ENCODE measurements at places on chromosomes 16 and 17. TPM values are rescaled to one million over a fixed set of nuclear protein-coding genes. Genes with fewer than 3 reads are reported as not detected.

The SGCA gene
- polyA plus RNA-seq = 2.2 TPM

GRCh38 chr17:17079761-17080160, 37.5 kb downstream of the MPRIP start:
- peak; percentile 28 for DNase-seq

DNA sequence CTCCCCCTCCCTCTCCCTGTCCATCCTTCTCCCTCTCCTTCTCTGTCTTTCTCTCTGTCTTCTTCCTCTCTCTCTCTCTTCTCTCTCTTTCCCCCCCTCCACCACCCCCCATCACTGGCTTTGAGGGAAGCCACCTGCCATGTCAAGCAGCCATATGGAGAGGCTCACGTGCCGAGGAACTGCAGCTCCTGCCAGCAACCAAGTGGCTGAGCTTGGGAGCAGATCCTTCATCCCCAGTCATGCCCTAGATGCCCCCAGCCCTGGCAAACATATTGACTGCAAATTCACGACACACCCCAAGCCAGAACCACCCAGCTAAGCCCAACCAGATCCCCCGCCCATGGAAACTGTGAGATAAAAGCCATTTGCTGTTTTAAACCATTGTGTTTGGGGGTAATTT, 40.9 kb upstream of the RBFOX3 start:
- peak; percentile 45 for DNase-seq

GRCh38 chr17:82613283-82614094, 34.8 kb downstream of the WDR45B start:
- no peak for DNase-seq

The C16orf92 gene
- not detected for polyA plus RNA-seq

DNA sequence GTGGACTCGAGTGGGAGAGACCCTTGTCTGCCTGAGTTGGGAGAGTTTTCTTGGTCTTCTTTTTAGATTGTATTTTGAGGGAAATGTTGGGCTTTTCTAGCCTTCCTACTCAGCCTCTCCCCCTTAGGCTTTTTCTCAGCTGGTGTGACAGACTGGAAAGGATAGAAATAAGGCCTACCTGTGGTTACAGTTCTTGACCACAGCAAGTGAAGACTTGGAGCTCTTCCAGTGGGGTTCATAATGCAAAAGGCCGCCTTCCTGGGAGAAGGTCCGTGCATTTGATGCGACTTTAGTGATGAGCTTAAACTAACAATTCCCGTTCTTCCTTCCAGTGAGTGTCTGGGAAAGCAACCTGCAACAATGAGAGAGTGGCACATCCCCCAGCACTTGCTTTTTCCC, 56.8 kb downstream of the B9D1 start:
- DNase-seq = no peak

DNA sequence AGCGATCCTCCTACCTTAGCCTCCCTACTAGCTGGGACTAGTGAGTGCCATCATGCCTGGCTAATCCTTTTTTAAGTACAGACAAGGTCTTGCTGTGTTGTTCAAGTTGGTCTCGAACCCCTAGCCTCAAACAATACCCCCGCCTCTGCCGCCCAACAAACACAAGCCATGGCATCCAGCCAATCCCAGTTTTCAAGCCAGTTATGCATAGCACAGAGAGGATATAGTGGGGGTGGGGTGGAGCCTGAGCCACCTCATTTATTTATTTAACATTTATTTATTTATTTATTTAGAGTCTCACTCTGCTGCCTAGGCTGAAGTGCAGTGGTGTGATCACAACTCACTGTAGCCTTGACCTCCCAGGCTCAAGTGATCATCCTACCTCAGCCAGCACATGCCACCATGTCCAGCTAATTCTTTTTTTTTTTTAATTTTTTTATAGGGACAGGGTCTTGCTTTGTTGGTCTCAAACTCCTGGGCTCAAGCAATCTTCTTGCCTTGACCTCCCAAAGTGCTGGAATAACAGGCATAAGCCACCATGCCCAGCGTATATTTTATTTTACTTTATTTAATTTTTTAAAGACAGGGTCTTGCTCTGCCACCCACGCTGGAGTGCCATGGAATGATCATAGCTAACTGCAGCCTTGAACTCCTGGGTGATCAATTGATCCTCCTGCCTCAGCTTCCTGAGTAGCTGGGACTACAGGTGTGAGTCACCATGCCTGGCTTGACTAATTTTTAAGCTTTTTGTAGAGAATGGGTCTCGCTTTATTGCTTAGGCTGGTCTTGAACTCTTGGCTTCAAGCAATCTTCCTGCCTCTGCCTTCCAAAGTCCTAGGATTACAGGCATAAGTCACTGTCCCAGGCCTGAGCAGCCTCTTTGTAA, 26.2 kb upstream of the KLHL11 start:
- no peak for DNase-seq

GRCh38 chr17:83064021-83064731, 15.2 kb upstream of the METRNL start:
- DNase-seq = no peak

The NAGS gene
- polyA plus RNA-seq = 1.7 TPM

The ITGB3 gene
- polyA plus RNA-seq = 9.4 TPM

- no peak for DNase-seq
Observed at GRCh38 chr16:67082891-67083290, 26.9 kb upstream of the PHAF1 start.

GRCh38 chr17:28078341-28079229, 36.1 kb downstream of the NLK start:
- DNase-seq = no peak

DNA sequence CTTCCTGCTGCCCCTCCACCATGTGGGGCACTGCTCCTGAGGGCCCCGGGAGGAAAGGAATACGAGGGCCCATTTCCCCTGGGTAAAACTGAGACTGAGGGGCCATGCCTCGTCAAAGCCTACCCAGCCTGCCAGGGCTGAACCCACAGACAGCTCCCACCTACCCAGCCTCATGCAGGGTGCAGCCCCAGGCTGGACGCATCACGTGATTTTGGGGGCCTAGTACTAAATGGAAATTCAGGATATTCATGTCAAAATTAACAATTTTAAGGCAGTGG, 3.4 kb upstream of the OSGIN1 start:
- no peak for DNase-seq

- DNase-seq = no peak
Observed at GRCh38 chr17:29347831-29348629, 42.1 kb upstream of the TAOK1 start.

DNA sequence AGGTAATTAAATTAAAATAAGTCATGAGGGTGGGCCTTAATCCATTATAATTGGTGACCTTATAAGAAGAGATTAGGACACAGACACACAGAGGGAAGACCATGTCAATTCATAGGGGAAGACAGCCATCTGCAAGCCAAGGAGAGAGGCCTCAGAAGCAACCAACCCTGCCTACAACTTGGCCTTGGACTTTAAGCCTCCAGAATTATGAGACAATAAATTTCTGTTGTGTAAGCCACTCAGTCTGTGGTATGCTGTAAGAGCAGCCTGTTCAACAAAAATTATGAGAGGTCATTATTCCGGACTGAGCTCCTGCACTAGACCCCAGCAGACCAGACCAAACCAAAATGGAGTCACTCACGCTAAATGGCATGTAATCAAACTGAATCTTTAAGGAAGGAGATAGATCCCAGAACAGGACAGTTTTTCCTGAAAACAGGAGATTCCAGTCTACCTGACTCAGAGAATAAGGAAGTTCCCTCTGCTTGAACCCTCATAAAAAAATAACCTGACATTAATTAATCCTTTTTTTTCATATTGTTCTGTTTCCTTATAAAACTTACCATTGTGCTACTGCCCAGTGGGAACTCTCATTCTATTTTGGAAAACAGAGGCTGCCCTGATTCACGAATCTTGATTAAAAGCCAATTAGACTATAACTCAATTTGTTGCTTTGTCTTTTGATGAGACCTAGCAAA, 74.3 kb downstream of the DNAH3 start:
- no peak for DNase-seq

DNA sequence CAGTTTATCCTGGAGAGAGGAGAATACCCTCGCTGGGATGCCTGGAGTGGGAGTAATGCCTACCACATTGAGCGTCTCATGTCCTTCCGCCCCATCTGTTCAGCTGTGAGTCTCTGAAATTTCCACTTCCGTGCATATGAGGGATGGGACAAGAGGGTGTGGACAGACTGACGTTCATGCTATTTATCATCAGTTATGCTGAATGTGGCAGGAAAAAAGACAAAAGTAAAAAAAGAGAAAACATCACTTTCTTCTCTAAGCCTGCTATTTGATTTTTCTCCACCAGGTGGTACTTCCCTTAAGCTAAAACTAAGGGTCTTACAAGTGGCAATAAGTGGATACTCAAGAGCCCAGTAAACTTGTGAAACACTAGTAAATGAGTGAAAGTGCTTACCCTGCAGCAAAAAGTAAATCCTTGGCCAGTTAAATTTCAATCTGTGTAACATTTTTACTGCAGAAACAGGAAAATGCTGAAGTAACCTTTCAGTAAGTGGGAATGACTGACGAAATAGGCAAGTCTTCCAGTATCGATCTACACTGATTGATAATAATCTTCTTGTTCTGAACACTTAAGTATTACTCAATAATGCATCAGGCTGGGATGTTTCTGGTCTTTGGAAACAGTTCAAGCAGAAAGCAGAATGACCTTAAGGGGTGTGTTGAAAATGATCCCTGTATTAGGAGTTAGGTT, 5.6 kb downstream of the CRYBA1 start:
- DNase-seq = no peak

DNA sequence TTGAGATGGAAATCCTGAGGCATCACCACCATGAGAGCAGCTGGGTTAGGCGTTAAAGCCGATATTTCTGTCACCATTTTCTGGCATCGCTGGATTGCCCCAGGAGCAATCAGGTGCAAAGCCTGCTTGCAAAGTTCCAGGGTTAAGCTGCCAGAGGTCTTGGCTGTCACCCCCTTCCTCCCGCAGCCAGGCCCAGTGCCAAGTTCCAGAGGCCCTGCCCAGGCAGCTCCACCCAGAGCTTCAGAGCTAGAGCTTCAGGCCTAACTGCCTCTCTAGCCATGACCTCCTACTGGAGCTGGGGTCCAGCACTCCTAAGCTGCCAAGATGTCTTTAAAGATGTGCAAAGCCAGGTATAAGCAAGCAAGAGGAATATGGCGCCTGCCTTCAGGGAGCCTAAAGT, 8.8 kb upstream of the TMEM238L start:
- DNase-seq = no peak

DNA sequence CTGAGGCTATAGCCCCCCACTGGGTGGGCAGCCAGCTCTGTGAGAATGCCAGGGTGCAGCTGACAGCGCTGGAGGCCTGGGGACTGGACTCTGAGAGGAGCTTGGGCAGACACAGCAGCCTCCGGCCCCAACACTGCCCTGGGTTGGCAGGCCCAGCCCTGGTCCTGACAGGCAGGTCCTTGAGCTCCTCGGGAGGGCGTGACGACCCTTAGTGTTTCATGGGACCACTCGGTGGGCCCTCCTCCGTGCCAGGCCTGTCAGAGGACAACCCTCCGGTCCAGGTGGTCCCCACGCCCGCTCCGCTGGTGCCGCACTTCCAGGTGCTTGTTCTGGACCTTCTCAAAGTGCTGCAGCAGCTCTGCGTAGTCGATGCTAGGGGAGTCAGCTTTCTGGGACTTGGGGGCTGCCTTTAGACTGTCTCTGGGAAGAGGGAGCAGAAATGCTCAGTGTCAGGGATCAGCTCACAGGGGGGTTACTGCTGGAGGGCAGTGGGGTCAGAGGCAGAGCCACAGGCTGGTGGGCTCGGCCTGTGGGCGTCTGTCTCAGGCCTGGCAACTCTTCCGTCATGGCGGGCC, 1.9 kb upstream of the MTSS2 start:
- peak; percentile 66 for DNase-seq

DNA sequence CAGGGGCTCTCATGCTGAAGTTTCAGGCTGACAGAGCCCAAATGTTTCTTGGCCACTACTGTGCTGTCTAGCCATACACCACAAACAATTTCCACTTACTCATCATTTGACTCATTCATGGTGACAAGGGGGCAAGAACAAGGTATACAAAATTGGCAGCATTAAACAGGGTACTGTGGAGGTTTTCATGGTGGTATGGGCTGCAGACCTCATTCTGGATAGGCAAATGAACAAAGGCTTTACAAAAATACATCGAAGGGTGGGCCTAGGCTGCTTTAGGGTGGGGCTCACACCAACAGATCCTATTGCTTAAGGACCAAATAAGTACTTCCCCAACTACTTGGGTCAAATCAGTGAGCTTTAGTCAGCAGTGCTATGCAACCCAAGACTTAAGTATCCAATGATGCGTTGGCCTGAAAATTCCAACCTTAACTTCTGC, 53.0 kb downstream of the N4BP1 start:
- no peak for DNase-seq

The CCL13 gene
- polyA plus RNA-seq = 5.1 TPM

GRCh38 chr17:16917671-16918394, 54.1 kb downstream of the TNFRSF13B start:
- no peak for DNase-seq

DNA sequence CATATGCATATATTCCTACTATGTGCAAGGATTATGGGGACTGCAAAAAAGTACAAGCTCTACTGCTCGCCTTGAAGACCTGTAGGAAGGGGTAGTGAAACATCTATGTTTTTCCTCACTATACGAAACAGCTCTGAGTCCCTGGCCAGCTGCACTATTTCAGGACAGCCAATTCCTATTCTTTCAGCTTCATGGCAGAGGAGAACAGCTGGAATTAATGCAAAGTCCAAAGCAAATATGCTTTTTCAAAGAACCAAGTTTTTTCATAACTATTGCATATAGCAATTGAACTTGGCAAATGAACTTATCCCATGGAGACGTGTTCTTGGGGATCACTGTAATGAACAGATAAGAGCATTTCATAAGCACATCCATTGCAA, 122.3 kb downstream of the SPACA3 start:
- DNase-seq = no peak

The PLA2G10 gene
- polyA plus RNA-seq = not detected

The ARSG gene
- 5.2 TPM for polyA plus RNA-seq

DNA sequence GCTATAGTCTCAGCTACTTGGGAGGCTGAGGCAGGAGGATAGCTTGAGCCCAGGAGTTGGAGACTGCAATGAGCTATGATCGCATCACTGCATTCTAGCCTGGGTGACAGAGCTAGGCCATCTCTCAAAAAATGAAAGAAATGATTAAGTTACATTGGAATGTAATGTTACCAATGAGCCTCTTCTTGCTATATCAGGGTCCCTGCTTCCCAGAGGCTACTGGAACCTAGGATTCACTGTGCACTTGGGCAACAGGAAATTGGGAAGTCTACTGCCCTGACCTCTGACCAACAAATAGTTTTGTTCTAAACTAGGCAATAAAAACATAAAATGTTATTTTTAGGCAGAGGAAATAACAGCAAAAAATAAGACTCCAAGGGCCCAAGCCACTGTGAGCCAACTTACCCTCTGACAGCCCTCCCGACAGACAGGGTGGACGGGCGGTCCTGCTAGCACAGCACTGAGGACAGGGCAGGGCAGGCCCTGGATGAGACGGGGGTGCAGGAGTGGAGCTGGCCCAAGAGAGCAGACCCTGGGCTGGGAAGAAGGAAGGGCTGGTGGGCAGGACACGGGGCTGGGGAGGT, 27.5 kb downstream of the NSMCE1 start:
- peak; percentile 14 for DNase-seq

Data from ovary (tissue), 10 donors.